ENCODE measurements at places on chromosomes 13 and 19.
A peak's percentile ranks its signal among the peaks of the same experiment; 100 is the strongest.

- DNase-seq = no peak
These were observed 180.5 kb downstream of the IRS2 start for GRCh38 chr13:109605846-109606245.

DNA sequence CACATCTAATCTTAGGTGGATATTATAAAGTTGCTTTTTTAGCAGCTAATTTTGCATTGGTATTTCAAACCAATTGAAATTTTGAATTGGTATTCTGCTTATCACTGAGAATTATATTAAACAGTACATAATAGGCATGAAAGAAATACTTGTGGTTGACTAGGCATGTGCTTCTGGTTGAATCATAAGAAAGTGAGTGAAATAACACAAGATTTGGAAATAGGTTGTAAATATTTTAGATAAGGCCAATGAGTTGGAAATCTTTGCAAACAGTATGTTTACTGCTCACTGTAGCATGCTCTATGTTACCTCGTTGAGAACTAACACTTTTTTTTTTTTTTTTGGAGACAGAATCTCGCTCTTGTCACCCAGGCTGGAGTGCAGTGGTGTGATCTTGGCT lies 66.8 kb upstream of the RFC3 start:
- DNase-seq = no peak

DNA sequence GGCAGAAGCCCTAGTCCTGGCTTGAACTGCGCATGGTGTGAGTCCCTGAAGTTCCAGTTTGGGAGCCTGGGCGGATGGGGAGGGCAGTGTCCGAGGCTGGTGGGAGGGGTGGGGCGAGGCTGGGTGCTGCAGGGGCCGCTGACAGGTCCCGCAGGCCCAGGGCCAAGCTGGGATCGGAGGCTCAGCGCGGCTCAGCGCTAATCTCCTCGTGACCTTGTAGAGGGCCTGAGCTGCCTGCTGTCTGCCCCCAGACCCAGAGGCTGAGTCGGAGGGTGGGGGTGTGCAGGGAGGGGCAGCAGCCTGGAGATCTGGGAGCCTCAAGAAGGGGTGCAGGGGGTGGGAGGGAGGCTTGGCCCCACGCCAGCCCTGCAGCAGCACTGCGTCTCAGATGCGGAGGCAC lies 3.0 kb downstream of the ATP1A3 start:
- DNase-seq = no peak

GRCh38 chr13:26482451-26483197 lies 74.9 kb upstream of the WASF3 start:
- peak; percentile 77 for DNase-seq

DNA sequence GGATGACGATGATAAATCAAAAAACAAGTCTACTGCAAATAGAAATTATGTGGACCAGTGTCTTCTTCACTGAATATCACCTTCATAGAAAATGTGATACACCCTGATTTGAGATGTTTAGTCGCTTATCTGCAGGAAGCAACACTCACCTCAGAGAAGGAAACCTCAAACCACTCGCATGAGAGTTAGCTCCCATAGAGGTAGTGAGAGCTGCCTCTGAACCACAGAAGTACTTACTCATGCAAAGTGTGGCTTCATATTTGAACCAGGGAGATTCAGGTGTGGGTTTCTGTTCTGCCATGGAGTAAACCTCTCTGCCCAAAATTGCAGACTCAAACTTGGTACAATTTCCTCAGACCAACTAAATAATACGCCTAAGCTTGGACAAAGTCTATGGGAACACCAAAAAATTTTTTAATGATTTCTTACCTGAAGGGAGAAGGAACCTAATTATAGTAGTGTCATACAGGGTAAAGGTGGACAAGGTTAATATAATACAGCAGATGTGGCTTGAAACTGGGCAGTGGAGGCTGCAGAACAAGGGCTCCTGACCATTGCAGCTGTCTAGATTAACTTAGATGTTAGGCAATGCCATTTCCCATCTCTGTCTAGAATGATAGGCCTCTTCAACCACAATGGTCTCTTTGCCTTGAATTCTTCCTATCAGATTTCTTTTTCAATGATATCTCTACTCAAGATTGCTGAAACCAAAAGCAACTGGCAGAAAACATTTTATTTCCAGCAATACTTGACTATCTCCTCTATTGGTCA lies 29.6 kb upstream of the RCBTB2 start:
- peak; percentile 92 for DNase-seq

GRCh38 chr19:3403489-3404323 lies 37.3 kb downstream of the NFIC start:
- no peak for DNase-seq

DNA sequence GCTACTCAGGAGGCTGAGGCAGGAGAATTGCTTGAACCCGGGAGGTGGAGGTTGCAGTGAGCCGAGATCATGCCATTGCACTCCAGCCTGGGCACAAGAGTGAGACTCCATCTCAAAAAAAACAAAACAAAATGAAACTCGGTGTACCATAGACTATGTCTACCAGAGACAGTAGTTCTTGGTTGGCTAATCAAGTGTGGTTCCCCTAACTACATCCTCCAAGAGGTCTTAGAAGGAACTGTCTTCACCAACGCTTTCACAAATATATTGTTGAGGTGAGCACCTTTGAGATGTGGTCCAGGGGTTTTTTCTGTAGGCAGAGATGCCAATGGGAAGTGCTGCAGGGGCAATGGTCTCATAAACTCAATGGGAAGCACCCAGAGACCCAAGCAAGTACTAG lies 48.0 kb downstream of the RFC3 start:
- no peak for DNase-seq

GRCh38 chr13:27607125-27607524 lies 13.2 kb downstream of the LNX2 start:
- DNase-seq = no peak

DNA sequence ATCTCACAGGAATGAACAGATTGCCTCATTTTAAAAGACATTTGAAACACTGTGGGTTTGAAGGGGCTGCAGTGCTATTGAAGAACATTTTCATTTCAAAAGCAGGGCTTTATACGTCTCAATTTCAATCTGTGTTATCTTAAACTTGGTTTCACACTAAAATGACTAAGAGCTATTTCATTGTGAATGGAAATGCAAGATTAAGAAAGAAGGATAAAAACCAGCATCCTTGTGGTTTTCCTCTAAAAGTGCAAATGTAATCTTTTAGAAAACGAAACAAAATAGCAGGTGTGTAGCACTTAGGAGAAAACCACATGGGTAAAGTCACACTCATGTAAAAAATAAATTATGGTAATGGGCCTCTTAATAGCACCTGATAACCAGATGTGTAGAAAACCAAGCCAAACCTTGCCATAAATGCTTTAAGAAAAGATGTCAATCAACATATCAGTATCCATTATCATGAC lies 397.7 kb downstream of the GPC6 start:
- no peak for DNase-seq

- no peak for DNase-seq
These were observed 69.6 kb downstream of the STK24 start for GRCh38 chr13:98507282-98507797.

- peak; percentile 12 for DNase-seq
These were observed 74.9 kb downstream of the WTIP start for GRCh38 chr19:34556488-34556887.

GRCh38 chr13:112441779-112442310 lies 65.7 kb downstream of the SPACA7 start:
- DNase-seq = no peak

DNA sequence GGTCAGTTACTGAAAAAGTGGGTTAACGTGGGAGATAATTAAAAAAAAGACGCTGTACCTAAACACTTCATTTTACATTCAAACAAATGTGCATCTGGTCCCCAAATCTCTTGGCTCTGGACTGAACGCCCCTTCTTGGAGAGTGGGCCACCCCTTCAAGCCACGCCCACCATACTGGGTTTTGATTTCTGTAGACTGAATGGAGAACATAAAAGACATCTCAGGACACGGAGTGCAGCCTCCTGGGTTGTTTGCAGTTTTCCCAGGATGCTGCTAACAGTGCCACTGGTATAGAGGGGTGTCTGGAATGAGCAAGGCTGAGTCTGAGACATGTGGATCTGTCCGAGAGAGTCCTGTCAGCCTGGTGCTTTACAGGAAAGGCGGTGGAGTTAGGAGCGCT lies 10.6 kb downstream of the TFDP1 start:
- DNase-seq = no peak

- DNase-seq = no peak
These were observed 173.9 kb downstream of the FOXO1 start for GRCh38 chr13:40492511-40492910.

DNA sequence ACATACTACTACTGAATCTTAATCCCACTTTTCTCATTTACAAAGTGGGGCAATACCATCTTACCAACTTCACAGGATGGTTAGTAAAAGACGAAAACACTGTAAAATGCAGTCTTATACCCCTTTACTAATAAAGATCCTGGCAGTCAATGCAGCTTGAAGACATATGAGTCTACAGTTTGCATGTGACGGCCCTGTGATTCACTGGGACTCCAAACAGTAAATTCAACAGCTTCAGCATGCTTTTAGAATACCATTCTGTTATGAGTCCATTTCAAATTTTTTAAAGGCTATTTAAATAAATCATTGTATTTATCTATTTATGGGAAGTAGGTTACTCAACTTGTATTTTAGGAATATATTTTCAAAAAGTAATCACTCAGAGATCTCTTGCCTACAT lies 629.1 kb downstream of the LIG4 start:
- no peak for DNase-seq

GRCh38 chr13:100650326-100650725 lies 24.3 kb downstream of the TMTC4 start:
- DNase-seq = no peak

- DNase-seq = no peak
These were observed 28.0 kb upstream of the RB1 start for GRCh38 chr13:48275507-48275906.

- DNase-seq = peak; percentile 89
These were observed 25.3 kb downstream of the ZNF582 start for GRCh38 chr19:56367829-56368711.

DNA sequence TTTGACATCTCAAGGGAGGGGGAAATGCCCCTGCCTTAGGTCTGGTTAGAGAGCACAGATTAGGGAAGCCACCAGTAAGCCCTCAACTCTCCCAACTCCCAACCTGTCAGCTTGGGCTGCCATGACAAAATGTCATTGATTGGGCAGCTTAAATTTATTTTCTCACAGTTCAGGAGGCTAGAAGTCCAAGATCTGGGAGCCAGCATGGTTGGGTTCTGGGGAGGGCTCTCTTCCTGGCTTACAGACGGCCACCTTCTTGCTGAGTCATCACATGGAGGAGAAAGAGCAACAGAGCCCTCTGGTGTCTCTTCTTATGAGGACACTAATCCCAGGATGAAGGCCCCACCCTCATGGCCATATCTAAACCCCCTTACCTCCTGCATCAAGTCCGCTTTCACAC lies 24.2 kb downstream of the C19orf12 start:
- DNase-seq = peak; percentile 68

DNA sequence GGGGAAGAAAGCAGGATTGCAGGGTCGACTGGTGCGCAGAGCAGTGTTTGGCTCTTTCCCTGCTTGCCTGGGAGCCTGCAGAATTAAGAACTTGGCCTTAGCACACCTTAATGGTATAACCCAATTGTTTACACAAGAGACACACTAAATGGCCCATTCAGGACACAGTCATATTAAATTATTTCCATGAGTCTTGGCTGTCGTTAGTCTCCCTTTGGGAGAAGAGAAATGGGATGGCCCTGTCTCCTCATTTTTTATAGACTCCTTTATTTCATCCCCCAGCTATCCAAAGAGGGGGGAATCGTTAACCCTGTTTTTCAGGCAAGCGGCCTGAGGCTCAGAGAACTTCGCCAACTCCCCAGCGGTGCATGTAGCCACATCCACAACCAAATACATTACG lies 282.5 kb downstream of the SUCLA2 start:
- no peak for DNase-seq

DNA sequence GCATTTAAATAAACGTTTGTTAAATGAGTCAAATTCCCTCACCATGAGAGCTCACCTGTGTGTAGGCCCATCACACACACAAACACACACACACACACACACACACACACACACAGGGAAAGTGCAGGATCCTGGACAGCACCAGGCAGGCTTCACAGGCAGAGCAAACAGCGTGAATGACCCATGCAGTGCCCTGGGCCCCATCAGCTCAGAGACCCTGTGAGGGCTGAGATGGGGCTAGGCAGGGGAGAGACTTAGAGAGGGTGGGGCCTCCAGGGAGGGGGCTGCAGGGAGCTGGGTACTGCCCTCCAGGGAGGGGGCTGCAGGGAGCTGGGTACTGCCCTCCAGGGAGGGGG lies 8.5 kb upstream of the CEACAM5 start:
- no peak for DNase-seq

DNA sequence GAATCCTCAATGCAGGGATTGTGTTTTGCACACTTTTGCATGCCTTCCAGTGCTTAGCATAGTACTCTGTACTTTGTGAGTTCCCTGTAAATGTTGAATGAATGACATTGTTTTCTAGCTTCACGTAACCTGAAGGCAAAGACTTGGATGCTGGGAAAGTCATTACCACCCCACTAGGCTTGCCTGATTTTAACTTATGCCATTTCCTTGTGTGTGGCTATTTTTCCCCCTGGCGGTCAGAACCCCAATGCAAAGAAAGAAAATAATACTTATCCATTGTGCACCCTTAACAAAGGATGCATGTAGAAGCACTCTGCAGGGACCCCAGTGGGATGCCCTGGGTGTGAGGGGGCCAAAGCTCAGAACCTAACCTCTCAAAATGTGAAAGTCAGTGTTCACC lies 1.2 kb upstream of the ENOX1 start:
- no peak for DNase-seq

DNA sequence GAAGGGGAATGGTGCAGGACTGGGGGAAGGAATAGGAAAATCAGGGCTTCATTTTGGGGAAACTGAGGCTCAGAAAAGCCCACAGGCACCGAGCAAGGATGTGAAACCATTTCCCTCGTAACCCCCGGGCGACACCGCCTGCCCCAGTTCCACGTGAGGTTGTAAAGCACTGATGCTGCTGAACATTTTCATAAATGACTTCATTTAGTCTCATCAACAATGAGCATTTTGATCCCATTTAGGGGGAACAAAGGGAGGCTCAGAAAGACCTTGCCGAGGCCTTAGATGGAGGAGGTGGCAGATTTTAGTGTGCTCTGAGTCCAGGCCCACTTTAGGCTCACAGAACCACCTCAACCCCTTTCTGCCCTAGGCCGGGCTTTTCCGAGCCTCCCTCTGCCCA lies 20.5 kb upstream of the FBXO27 start:
- DNase-seq = no peak

GRCh38 chr19:30174791-30175190 lies 197.4 kb upstream of the ZNF536 start:
- no peak for DNase-seq

GRCh38 chr13:59326717-59327116 lies 837.0 kb downstream of the DIAPH3 start:
- no peak for DNase-seq
